ENCODE measurements at places on chromosomes 12 and 14. TPM values are rescaled to one million over a fixed set of nuclear protein-coding genes. Genes with fewer than 3 reads are reported as not detected.

- no peak for DNase-seq
Measured at GRCh38 chr14:86646696-86647690, 1117.0 kb downstream of the FLRT2 start.

- DNase-seq = peak; percentile 79
Measured at GRCh38 chr14:20427231-20428009, 8.5 kb downstream of the KLHL33 start.

GRCh38 chr12:94557746-94558295 lies 92.5 kb downstream of the TMCC3 start:
- no peak for DNase-seq

Gene SLC38A1
- total RNA-seq = 219 TPM

DNA sequence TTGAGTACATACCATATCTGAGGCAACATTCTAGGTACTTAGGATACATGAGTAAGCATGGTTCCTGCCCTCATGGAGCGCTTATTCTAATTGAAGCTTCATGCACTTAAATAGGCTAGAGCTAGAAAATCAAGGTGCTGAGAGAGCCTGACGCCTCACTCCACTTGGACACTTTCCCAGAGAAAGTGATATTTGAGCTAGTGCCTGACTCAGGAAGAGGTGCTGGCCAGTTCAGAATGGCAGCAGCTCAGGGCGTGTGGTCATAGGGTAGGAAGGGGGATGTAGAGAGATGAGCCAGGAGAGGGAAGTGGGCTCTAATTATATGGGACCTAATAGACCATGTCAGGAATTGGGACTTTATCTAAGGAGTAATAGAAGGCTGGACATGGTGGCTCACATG lies 33.3 kb downstream of the TULP3 start:
- no peak for DNase-seq

DNA sequence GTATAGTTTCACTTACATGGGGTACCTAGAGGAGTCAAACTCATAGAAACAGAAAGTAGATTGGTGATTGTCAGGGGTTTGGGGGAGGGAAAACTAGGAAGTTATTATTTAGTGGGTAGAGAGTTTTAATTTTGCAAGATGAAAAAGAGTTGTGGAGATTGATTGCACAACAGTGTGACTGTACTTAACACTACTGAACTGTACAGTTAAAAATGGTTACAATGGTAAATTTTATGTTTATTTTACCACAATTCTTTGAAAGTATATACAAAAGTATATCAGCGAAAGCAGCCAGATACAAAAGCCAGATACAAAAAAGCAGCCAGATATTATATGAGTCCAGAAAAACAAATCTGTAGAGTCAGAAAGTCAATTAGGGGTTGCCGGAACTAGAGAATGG lies 247.6 kb downstream of the IPO8 start:
- no peak for DNase-seq

DNA sequence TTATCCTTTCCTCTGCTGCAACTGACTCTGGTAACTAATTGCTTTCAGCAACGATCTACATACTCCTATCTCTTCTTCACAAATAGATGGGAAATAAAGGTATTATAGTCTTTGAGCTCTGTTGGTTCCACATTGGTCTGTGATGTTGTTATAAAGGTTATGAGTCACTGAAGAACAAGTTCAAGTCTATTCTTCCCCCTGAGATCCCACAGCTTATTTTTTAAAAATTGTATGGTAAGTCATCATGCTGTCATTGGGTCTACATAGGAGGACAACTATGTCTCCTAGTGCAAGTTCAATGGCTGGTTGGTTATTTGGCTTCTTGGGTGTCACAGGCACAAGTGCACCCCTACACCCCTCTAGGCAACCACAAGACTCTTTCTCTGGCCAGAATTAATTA lies 49.6 kb upstream of the PTCSC3 start:
- DNase-seq = no peak

DNA sequence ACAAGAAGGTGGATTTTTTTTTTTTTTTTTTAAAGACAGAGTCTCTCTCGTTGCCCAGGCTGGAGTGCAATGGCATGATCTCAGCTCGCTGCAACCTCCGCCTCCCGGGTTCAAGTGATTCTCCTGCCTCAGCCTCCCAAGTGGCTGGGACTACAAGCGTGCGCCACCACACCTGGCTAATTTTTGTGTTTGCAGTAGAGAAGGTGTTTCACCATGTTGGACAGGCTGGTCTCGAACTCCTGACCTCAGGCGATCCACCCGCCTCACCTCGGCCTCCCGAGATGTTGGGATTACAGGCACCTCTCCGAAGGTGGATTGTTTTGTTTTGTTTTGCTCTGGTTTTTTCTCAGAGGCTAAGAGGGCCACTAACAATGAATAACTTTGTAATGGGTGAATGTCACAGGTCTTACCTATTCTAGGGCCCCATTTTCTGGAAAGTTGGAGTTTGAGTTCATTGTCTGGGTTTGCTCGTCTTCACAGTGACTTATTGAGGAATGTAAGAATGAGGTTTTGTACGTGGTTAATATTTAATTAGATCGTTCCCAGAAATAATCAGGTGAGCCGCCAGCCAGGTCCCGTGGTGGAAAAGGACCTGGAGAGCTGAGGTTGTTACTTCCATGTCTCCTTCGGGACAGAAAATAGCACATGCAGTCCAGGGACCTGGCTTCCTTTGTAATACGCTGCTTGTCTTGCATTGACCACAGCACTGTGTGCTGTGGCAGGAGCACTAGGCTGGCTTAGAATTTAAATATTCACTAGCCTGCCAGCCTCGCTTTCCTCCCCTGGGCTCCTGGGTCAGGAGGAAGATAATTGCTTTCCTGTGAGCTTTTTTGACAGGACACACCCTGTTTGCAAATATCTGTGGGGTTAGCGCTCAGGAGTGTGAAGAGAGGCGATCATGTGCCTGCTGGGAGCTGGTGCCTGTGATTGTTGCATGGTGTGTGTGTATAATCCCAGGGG lies 2.3 kb downstream of the HIP1R start:
- no peak for DNase-seq

DNA sequence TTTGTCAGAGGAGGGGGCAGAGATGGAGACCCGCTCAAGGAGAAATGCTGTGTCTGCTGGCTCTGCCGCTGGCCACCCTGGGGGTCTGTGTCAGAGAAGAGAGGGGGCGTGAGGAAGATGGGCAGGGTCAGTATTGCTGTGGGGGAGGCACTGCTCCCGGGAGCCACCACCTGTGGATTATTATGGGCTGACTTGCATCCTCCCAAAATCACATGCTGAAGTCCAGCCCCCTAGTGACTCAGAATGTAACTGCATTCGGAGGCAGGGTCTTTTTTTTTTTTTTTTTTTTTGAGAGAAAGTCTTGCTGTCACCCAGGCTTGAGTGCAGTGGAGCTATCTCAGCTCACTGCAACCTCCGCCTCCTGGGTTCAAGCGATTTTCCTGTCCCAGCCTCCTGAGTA lies 12.3 kb downstream of the ABCD4 start:
- DNase-seq = peak; percentile 28

Gene SAMD15
- 1.00 TPM for total RNA-seq

Gene CNTN1
- not detected for total RNA-seq

- DNase-seq = no peak
Measured at GRCh38 chr12:103821773-103822172, 19.3 kb downstream of the NT5DC3 start.

Data from B cell (primary cell).